ENCODE measurements at places on chromosomes 2 and 18.

- peak; percentile 88 for DNase-seq
Measured at GRCh38 chr2:100365434-100365833, 43.1 kb upstream of the LONRF2 start.

DNA sequence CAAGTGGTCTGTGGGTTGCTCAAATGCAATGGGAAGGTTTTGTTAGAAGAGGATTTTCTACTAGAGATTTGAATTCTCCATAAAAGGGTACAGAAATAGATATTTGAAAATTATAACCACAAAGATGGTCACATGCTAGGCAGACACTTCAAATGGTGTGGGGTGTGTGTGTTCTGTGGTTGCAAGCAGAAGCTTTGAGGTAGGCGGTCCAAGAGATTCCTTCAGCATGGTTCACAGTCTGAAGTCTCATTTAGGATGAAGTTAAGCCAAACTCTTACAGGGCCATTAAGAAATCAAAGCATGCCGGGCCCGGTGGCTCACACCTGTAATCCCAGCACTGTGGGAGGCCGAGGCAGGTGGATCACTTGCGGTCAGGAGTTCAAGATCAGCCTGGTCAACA lies 38.3 kb upstream of the RMDN2 start:
- no peak for DNase-seq

DNA sequence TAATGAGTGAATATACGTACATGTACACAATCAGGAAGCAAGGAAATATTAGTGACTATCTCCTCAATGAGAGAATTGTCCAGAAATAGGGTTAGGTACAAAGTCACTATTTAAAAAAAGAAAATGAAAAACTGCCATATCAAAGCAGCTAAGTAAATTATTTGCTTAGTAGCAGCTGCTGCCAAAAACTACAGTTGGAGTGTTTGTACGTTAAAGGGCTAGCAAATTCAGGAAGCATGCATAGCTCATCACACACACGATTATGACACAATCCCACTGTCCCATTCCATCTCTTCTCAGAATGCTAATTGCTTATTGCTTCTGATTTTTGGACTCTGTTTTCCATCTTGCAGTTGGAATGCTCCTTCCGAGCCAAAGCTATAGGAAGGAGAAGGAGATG lies 2012.5 kb upstream of the LRRTM1 start:
- no peak for DNase-seq

GRCh38 chr18:58136879-58137278 lies 92.9 kb downstream of the NEDD4L start:
- no peak for DNase-seq

DNA sequence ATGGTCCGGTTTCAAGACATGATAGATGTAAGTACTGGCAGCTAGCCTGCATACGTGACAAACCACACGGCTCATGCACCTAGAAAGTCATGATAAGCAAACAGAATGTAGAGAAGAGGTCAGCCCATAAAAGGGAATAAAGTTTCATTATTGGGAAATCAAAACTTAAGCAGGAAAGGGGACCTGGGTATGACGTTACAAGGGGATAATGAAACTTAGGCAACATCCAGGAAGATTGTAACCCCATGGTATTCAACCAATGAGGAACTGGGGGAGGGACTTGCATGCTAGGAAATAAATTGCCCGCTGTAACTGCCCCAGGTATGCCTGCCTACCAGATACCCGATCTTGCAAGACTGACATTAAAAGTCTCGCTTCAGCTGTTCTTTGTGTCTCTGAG lies 1679.0 kb downstream of the SUCLG1 start:
- DNase-seq = no peak

- no peak for DNase-seq
Measured at GRCh38 chr18:45253056-45253565, 362.2 kb upstream of the SLC14A2 start.

- DNase-seq = no peak
Measured at GRCh38 chr2:194411221-194411620, 1245.8 kb upstream of the SLC39A10 start.

GRCh38 chr2:9508931-9509330 lies 34.6 kb downstream of the IAH1 start:
- no peak for DNase-seq

GRCh38 chr2:199851883-199852282 lies 891 bp upstream of the FTCDNL1 start:
- DNase-seq = peak; percentile 68

GRCh38 chr2:70796262-70796661 lies 5.8 kb upstream of the FIGLA start:
- no peak for DNase-seq

GRCh38 chr2:205796805-205797313 lies 114.6 kb downstream of the NRP2 start:
- no peak for DNase-seq

- no peak for DNase-seq
Measured at GRCh38 chr2:119064567-119064966, 94.0 kb downstream of the C1QL2 start.

DNA sequence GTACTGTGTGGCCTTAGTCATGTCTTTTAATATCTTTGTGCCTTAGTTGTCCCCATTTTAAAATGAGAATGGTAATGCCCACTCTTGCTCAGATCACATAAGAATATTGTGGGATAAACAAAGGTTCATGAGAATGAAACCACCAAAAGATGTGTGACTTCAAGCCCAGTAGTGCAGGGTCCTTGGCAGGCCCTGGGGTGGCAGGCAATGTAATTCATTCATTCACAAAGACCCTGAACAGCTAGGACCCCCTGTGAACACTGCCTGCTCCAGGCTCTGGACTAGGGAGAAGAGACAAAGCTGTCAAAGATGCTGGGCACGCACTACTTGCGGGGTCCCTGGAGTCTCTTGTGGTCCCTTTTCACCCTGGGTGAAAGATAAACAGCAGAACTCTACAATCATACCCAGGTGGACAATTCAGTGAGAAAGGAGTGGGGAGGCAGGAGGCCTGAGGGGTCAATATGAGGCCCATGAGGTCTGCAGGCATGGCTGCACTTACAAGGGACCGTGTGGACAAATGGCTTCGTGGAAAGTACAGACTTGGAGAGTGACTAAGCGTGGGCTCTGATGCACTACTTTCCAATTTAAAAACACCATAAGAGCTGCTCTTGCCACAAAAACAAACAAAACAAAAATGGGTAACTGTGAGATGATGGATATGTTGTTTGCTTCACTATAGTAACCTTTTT lies 136.1 kb downstream of the SMAD7 start:
- DNase-seq = no peak

GRCh38 chr2:46909771-46910419 lies 5.7 kb downstream of the MCFD2 start:
- peak; percentile 48 for DNase-seq

DNA sequence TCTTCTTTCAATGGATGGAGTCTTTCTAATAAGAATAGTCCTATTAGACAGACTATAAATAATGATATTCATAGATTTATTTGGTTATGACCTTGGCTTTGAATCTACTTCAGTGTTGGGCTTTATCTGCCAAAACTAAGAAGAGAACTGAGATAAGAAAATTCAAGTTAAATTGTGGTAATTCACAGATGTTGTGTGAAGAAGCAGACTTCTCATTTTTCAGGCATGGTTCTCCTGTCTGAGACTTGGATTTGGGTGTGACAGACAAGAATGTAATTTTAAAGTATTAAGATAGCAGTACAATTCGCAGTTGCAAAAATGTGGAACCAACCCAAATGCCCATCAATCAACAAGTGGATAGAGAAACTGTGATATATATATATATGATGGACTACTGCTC lies 124.7 kb downstream of the QPCT start:
- no peak for DNase-seq

- no peak for DNase-seq
Measured at GRCh38 chr2:238084761-238085160, 15.4 kb upstream of the ESPNL start.
